ENCODE measurements at places on chromosomes 1 and 21.
A peak's percentile ranks its signal among the peaks of the same experiment; 100 is the strongest.

DNA sequence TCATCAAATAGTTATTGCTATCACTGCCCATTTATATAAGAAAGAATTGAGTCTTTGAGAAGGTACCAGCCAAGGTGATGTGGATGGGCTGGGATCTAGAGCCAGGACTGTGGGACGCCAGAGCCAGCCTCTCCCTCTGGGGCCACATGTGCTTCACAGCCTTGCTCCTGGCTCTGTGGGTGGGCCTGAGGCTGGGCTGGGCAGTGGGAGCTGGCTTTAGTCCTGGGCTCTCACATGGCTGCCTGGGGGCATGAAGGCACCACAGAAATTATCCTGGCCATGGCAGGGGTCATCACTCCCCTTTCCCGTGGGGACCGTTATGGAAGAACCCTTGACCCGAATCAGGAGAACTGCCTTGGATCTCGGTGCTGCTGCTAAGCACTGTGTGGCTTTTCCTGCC is 203.1 kb downstream of the TRABD2B start:
- no peak for DNase-seq

DNA sequence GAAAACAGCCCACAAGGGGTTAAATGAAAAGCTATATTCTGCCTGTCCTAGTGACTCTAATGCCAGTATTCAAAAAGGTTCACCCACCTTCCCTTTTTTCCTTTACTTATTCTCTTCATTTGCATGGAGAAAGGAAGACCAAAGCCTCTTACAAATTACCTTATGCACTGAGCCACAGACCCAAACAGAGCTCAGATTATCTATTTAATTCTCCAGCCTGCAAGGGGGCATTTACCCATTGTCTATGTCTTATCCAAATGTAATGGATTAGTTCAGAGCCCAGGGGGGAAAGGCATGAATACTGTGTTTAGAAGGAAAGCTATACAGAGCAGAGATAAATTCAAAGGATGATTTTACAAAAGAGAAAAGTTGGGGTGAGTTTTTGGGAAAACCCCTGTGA is 388.5 kb downstream of the OMA1 start:
- no peak for DNase-seq

DNA sequence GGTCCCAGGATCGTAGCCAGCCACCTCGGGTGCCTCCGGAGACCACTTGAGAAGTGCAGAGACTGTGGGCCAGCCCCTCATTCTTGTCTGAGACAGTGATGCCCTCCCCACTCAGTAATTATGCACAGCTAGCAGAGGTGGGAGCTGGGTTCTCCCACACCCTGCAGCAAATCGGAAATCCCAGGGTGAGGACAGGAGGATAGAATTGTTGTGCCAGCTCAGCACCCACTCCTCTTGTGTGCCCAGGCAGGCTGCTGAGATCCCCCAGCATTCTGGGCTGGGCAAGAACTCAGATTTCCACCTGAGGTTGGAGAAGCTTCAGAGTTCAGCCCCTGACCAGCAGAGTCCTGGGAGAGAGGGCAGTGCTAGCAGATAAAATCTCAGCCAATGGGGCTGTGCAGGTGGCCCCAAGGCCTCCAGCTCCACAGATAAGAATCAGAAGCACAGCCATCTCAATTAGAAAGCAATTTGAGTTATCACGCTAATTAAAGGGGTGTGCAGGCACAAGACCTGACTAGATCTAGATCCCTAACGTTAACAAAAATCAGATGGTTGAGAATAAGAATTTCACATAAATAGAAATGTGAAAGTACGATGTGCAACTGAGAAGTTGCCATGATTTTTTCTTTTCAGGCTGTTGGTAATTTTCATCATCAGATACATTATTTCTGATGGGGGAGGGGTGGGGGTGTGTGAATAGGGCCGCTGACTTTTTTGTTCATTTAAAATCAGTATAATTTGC is 45.5 kb upstream of the IRF2BP2 start:
- no peak for DNase-seq

- no peak for DNase-seq
Observed at GRCh38 chr1:31897526-31898100, 40.6 kb downstream of the PTP4A2 start.

- DNase-seq, result no peak
Observed at GRCh38 chr1:228002792-228003191, 4.0 kb upstream of the WNT3A start.

DNA sequence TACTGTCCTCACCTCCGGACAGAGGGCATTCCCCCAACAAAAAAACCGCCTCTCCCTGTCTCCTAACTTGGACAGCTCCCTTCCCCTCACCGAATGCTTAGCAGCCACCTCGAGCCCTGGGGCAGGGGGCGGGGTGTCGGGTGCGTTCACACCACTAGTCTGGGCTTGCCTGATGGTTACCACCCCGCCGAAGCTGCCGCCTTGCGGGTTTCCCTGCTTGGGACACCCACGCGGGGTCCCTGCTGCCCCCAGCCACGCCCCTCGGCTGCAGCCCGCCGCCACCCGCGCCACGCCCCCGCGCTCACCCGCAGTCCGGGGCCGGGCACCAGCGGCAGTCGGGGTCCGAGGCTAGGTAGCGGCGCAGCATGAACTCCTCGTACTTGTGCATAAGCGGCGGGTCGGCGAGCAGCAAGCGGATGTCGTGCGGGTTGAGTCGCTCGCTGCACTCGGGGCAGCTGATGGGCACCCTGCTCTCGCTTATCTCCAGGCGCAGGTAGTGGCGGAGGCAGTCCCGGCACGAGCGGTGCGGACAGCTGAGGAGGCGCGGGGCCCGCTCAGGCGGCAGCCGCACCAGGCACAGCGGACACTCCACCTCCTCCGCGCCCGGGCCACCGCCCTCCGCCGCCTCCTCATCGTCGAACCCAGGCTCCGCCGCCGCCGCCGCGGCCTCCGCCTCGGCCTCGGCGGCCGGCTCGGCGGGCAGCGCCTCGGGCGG is 706 bp downstream of the RNF19B start:
- DNase-seq, result peak; percentile 76

DNA sequence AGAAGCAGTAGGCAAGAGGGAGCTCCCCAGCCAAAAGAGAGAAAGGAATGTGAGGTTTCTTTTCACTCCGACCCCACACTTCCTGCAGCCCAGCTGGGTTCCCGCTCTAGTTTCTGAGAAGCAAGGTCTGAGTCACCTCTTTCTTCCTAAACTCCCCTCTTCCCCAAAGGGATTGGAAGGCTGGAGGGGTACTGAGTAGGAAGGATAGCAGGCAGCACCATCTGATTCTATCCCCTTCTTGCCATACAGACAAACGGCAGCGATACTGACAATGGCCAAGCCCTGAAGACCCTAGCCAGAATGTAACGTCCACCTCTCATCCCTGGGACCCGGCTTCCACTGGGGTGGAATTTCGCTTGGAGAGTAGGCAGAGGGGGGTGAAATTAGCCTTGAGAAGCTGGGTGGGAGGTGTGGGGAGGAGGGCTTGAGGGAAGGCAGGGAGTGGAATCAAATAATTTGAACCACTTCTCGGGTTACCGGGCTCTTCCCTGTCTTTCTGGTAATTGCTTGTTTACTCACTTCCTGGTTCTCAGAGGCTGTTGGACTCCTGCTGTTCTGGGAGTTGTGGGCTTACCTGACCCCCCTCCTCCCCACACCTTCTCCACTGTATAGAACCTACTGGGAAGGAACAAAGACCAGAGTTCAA is 13.2 kb downstream of the IER5 start:
- no peak for DNase-seq

DNA sequence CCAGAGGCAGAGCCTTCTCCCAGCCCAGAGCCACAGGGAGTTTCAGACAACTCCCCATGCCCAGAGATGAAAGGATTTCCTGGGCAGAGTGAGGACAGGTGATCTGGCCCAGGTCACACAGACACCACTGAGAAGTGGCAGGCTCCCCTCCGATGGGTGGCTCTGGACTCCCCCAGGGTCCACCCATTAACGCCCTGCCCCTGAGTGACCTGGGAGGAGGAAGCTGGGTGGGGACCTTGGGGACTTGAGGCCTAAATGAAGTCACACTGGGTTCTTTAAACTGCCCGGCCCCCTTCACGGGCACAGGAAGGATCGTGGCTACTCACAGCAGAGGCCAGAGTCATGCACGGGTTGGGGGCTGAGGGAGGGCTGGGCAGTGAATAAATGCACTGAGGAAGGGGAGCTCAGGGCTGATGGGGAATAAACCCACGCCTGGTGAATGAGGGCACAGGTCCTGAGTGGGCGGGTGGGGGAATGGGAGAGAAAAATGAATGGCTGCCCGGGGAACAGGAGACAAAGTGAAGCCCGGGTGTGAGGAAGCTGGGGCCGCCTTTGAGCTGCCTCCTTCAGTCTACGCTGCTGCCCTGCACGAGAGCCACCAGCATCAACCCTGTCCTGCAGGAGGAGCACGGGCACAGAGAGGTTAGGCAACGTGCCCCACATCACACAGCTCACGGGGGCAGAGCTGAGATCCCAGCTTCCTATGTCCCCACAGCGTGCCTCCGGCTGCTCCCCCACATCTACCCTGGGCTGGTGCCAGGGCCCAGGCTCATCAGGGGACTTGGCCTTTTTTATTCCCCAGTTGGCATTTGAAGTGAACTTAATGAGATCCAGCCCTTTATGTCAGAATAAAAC is 404.3 kb downstream of the MATN1 start:
- no peak for DNase-seq

DNA sequence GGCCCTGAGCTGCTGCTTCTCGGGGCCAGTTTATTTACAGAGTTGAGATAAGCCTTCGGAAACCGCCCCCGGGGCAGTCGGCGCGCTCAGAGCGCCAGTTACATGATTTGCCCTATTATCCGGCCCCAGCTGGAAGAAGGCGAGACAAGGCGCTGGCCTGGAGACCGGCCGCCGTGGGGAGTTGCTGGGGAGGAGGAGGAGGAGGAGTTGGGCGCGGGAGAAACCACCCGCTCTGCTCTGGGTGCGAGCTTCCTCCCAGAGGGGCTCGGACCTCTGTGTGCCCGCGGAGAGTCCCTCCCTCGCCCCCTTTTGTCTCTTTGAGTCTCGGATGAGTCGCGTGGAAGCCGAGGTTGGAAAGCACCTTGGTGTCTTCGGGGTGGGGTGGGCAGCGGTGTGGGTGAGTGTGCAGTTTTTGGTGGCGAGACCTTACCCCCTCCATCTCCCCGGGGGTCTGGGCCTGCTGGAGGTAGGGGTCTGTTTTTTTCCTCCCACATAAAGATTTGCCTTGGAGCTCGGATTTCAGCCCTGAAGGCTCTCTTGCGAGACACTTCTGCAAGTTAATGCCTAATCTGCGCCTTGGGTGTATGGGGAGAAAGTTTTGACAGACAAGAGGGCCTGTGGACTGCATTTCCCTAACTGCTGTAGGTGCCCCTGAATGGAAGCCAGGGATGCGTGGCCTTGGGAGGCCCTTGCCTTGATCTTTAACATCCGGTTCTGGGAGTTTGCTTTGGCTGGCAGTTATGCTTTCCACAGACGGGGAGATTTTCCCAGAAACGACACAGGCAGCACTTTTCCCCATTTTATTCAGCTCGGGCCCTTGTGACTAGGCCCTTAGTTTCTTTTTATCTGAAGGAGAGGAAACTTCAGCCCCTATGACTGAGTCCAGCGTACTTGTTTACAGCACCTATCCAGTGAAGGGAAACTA is 80.0 kb downstream of the NDUFS5 start:
- DNase-seq, result peak; percentile 52

GRCh38 chr1:178797590-178797989 is 72.5 kb downstream of the RALGPS2 start:
- no peak for DNase-seq

GRCh38 chr1:110676970-110677369 is 2.2 kb upstream of the KCNA3 start:
- no peak for DNase-seq

DNA sequence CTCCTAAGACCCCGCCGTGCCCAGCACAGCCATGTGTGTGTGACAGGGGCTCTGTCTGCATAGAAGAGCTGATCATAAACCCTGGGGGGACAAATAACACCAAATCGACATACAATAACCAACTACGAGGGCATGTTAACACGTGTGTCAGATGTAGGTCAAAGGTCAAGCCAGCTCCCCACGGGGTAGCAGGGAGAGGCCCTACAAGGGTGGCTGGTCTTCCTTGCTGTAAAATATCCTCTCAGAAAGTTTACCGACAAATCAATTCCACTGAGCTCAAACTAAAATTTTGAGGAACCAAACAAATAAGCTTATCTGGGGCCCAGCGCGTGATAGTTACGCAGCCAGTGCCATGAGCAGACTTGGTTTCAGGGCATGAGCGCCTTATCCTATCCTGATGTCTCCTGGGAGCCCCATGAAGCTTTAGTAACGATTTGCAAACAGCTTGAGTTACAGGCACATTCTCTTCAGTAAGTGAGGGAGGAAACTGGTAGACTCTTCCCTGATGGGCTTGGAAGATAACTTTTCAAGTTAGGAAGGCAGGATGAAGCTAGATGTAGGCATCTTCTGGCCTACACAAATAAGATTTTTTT is 2.7 kb upstream of the TMPRSS3 start:
- DNase-seq, result peak; percentile 78

- no peak for DNase-seq
Observed at GRCh38 chr21:39730418-39731157, 14.4 kb upstream of the IGSF5 start.

GRCh38 chr1:8337776-8338525 is 20.0 kb downstream of the SLC45A1 start:
- no peak for DNase-seq

DNA sequence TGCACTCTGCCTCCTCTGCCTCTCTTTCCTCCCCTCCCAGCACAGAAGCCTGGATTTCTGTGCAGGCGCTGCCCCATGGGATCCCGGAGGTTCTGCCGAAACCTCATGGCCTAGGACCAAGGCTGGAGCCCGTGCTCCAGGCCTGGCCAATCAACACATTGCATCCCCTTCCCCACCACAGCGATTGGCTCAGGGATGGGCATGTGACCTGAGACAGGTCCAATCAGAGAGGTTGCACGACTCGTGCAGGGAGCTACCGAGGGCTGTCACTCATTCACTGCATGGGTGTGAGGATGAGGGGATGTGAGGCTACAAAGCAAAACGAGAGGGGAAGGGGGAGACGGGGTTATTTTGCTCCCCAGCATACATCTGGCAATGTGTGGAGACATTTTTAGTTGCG is 3.3 kb upstream of the CELA2B start:
- DNase-seq, result no peak

DNA sequence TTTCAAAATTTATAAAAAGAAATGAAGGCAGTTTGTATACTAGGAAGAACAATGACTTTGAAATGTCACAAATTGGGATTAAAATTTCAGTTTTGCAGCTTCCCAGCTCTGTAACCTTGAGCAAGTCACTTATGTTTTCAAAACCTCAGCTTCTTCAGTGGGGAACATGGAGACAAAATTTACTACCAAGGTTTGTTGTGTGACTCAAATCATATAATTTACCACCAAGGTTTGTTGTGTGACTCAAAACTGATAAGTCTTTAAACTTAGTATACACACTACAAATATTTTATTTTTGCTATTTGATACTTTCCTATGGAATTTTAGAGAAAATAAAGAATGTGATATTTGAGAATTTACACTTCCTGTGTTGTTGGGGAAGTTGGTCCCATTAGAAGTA is 219.9 kb downstream of the KCTD3 start:
- no peak for DNase-seq

DNA sequence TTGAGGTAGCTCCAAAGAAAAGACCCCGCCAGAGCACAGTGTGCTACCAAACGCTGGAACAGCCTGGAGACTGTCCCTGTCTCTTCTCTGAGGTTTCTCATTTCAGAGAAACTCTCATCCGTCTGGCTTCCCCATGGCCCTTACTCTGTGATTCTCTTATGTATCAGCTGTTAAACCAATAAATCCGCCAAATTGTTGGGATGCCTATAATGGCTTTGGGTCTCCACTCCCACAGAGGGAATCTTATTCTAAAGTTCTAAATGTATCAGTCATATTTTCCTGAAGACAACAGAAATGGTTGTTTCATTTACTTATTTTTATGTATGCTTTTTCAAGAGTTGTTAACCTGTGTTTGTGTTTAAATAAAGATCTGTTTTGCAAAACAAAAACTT is 4.0 kb downstream of the ERG start:
- DNase-seq, result no peak

GRCh38 chr1:166905900-166906299 is 29.8 kb upstream of the TADA1 start:
- no peak for DNase-seq

- DNase-seq, result no peak
Observed at GRCh38 chr1:244077473-244078220, 26.6 kb downstream of the ZBTB18 start.
